ENCODE measurements at places on chromosomes 5 and 9.

- DNase-seq = no peak
These were observed 126.6 kb upstream of the DHFR start for GRCh38 chr5:80781356-80781755.

- no peak for DNase-seq
These were observed 554.3 kb upstream of the CLINT1 start for GRCh38 chr5:158413122-158413680.

DNA sequence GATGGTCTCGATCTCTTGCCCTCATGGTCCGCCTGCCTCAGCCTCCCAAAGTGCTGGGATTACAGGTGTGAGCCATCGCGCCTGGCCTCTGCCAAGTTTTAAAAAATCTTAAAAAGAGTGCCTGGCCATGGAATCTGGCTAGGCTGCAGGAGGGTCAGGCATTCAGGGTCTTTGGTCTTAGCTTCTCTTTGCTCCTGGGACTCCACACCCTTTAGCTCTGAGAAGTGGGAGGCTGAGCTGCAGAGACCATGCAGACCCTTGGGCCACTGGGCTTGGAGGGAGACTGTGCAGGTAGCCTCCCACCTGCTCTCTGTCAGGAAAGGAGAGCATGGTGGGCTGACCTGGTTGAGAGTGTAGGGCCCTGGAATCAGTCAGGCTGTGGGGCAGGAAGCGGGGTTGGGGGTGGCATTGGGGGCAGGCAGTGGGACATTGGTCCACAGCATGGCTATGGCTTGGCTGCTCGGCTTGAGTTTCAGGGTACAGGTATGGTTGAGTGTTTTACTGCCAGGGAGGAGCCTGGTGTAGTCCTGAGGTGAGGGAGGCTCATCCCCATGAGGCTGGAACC is 20.8 kb downstream of the PHF2 start:
- no peak for DNase-seq

- DNase-seq = no peak
These were observed 95.2 kb downstream of the SLCO4C1 start for GRCh38 chr5:102200861-102201260.

GRCh38 chr5:44384816-44385215 is 4.4 kb downstream of the FGF10 start:
- no peak for DNase-seq

- DNase-seq = no peak
These were observed 10.5 kb upstream of the CLTB start for GRCh38 chr5:176426876-176427275.

DNA sequence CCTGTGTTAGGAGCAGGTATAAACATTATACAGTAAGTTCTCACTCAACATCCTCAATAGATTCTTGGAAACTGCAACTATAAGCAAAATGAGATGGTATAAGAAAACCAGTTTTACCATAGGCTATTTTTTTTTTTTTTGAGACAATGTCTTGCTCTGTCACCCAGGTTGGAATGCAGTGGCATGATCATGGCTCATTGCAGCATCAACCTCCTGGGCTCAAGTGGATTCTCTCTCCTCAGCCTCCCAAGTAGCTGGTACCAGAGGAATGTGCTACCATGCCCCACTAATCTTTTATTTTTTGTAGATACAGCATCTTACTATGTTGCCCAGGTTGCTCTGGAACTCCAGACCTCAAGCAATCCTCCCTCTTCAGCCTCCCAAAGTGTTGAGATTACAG is 50.1 kb upstream of the ADRB2 start:
- DNase-seq = no peak

- DNase-seq = no peak
These were observed 139.7 kb downstream of the GABBR2 start for GRCh38 chr9:98568909-98569469.
